ENCODE measurements at places on chromosomes 1 and 21. TPM values are rescaled to one million over a fixed set of nuclear protein-coding genes. Genes with fewer than 3 reads are reported as not detected.

OR2G6 gene
- not detected for total RNA-seq

GRCh38 chr1:117591252-117591651 lies 14.6 kb upstream of the TENT5C start:
- no peak overlapping the region for H3K4me3 ChIP-seq
- H3K27me3 ChIP-seq, result no peaks in the 10 kb centered on the region
- H3K4me1 ChIP-seq, result peaks cover 20% of the 10 kb centered on the region
- no peaks in the 10 kb centered on the region for H3K36me3 ChIP-seq
- H3K27ac ChIP-seq, result no peak overlapping the region

DNA sequence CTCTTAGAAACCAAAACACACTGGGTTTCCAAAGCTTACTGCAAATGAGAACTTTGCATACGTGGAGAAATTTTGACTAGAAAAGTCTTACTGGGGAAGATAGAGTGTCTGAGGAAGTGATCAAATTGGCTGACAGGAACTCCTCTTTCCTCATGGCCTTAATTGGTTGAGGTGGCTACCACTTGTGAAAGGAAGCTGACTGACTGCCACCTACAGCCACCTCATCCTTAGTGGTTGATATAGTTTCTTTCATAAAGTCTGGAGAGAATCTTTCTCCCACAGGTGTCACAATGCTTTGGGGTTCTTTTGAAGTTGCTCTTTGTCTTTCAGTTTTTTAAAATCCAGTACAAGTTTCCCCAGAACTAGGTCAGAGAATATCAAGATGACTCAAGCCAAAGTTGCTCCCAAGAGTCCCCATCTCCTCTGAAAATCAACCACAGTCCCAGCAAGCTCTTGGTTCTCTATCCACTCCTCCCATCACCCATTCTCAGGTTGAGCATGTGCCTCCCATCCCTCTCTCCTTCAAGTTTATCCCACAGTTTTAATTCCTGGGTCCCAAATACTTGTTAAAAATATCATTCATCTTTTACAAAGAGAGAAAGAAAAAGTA lies 43.3 kb downstream of the GPR88 start:
- no peaks in the 10 kb centered on the region for H3K27me3 ChIP-seq
- peaks cover 4% of the 10 kb centered on the region for H3K4me1 ChIP-seq

MAP1LC3C gene
- total RNA-seq, result not detected

RGS18 gene
- 2.3 TPM for total RNA-seq

CLEC20A gene
- total RNA-seq, result not detected

DNA sequence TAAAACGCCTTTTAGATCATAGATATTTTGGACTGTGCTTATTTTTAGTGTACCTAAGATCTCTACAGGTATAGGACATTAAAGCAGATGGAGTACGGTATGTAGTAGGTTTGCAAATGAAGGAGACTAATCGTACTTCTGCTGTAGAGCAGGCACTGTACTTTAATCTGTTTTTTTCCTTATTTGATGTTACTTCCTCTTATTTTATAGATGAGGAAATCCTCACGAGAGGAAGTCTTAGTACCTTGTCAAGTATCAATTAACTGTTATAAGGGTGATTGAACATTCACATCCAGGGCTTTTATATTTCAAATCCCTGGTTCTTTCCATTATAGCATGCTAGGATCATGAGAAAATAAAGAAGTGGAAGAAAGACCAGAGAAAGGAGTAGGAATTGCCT lies 41.1 kb downstream of the CACHD1 start:
- peaks cover 5% of the 10 kb centered on the region for H3K4me1 ChIP-seq
- no peaks in the 10 kb centered on the region for H3K27me3 ChIP-seq
- no peak overlapping the region for H3K4me3 ChIP-seq
- no peak for DNase-seq
- H3K27ac ChIP-seq, result no peak overlapping the region
- no peaks in the 10 kb centered on the region for H3K36me3 ChIP-seq

DNA sequence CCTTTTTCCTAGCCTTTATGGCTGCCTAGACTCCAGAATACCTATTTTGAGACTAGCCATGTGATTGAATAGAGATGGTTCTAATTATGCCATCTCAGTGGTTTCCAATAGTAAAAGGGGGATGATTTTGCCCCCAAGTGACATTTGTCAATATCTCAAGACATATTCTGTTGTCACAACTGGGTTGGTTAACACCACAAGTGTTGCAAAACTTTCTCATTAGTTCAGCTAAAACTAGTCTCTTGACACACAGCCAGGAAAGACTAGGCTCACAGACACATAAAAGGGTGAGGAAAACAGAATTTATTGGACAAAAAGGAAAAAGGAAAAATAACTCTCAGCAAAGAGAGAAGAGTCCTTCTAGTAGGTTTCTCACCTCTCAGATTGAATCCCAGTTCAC lies 39.9 kb upstream of the GBP5 start:
- H3K36me3 ChIP-seq, result no peaks in the 10 kb centered on the region
- H3K27ac ChIP-seq, result no peak overlapping the region
- peaks cover 22% of the 10 kb centered on the region for H3K4me1 ChIP-seq
- no peak for DNase-seq
- H3K4me3 ChIP-seq, result no peak overlapping the region

- H3K4me1 ChIP-seq, result peaks cover 28% of the 10 kb centered on the region
- no peaks in the 10 kb centered on the region for H3K27me3 ChIP-seq
- no peak for DNase-seq
Observed at GRCh38 chr1:206050655-206051235, 2.2 kb upstream of the RHEX start.

BGLAP gene
- total RNA-seq, result 0.75 TPM

DNA sequence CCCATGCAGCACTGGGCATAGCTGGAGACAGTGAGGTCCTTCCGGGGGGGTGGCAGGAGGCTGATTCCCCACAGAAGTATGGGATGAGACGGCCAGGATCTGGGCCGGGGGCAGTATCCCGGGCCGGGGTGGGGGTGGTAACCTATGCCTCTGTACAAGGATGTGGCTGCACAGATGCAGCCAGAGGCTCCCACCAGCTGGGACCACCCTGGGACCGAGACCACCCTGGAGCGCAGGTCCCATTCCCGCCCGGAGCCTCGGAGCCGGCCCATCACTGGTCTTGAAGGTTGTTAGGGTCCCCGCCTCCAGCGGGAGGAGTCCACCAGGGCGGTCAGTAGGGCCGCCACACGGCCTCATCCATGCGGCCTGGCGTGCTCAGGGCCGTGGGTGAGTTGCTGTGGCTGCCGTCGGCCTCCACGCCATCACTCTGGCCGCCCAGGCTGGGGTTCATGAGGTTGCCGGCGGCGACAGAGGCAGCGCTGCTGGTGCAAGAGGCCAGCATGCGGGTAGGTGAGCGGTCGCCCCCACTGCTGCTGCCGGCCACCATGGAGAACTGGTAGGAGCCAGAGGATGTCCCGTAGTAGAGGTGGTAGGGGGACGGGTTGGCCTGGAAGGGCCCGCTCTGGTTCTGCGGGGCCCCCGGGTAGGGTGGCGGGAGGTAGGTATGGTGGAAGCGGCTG lies 28.1 kb downstream of the RUNX3 start:
- no peaks in the 10 kb centered on the region for H3K4me1 ChIP-seq
- H3K27ac ChIP-seq, result no peak overlapping the region
- no peaks in the 10 kb centered on the region for H3K36me3 ChIP-seq
- no peaks in the 10 kb centered on the region for H3K27me3 ChIP-seq

DNA sequence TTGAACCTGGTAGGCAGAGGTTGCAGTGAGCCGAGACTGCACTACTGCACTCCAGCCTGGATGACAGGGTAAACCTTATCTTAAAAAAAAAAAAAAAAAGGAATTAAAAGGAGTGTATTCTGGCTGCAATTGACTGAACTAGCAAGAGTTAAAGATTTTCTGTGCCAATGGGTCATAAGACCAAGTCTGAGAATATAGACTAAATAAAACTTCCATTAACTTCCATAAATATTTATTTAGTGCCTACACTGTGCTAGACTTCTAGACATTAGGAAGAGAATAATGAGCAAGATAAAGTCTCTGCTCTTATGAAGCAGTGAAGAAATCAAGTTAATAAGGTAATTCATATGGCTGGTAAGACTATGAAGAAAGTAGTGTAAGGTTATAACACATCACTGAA lies 27.2 kb downstream of the DPH5 start:
- no peak for DNase-seq
- H3K27me3 ChIP-seq, result no peaks in the 10 kb centered on the region
- no peaks in the 10 kb centered on the region for H3K4me1 ChIP-seq
- no peak overlapping the region for H3K4me3 ChIP-seq
- H3K27ac ChIP-seq, result no peak overlapping the region
- peaks cover 2% of the 10 kb centered on the region for H3K36me3 ChIP-seq

HORMAD1 gene
- 0.92 TPM for total RNA-seq

APOBEC4 gene
- total RNA-seq, result not detected

DNA sequence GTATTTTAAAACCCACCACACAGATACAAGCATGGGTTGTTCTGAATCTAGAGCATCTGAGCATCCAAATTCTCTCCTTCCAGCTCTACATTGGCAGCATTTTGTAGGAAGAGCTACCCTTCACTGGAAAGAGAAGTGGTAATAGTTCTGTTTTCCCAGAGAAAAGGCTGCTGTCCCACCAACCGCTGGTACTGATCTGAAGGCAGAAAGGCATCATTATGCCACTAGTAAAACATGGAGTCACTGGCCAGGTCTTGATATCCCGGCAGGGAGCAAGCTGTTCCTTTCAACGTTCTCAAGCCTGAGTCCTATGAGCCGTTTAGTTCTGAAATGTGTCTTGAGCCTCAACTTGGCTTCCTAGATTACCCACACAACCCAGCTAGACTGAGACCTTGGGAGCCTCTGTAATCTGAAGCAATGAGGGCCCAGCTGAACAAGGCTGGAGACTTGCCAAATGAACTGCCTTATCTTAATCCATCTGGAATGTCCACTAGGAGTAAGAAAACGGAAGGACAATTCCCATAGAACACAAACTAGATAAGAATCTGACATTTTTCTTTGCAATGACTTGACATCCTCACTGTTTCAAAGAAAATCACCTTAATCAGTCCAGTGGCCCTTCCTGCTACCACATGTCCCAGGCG lies 116.8 kb downstream of the KCNH1 start:
- no peaks in the 10 kb centered on the region for H3K27me3 ChIP-seq
- H3K36me3 ChIP-seq, result no peaks in the 10 kb centered on the region
- no peak for DNase-seq
- no peak overlapping the region for H3K27ac ChIP-seq
- H3K4me3 ChIP-seq, result no peak overlapping the region

- peaks cover 18% of the 10 kb centered on the region for H3K4me1 ChIP-seq
Observed at GRCh38 chr1:23825076-23825761, at the start of gene HMGCL. TSS of gene HMGCL (minus strand) at chr1:23825429. CDS start at chr1:23825415, 14 bp downstream.

DNA sequence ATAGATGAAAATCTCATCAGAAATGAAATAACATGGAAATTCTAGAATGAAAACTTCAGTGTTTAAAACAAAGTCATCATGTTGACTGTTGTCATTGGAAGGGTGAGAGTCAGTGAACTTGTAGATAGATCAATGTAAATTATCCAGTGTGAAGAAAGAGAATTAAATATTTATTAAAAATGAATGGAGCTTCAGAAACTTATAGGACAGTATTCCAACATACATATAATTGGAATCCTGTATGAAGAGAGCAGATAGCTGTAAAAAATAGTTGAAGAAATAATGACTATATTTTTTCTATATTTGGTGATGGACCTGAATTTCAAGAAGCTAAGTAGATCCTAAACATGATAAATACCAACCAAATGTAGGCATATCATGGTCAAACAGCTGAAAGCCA lies 60.0 kb downstream of the MAN1A2 start:
- no peak for DNase-seq

DNA sequence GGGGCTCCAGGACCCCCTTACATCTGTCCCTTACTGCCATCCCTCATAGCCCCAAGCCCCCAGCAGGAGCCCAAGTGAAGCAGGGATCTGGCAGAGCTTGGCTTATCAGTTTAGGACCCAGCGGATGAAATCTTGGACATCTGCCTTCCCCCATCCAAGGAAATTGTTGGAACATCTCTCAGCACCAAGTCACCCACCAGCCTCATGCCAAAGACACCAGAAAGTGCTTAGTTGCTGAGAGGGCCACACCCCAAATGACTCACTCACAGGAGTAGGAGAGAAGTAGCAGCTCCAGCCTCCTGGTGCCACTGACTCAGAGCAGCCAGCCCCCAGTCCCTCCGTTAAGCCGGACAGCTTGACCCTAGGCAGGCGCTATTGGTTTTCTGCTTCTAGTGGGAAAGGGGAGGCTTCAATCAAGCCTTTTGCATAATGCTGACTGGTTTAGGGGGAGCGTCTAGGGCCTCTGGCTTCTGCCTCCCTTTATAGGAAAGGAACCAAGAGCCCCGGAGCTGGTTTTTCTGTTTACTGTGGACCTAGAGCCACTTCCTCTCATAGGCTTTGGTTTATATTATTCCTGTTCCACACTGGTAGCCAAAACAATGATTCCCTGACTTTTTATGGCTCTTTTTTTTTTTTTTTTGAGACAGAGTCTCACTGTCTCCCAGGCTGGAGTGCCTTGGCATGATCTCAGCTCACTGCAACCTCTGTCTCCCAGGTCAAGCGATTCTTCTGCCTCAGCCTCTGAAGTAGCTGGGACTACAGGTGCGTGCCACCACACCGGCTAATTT lies 114.2 kb upstream of the IPO9 start:
- no peak overlapping the region for H3K4me3 ChIP-seq
- H3K4me1 ChIP-seq, result peaks cover 6% of the 10 kb centered on the region
- DNase-seq, result no peak

- no peak overlapping the region for H3K4me3 ChIP-seq
- peaks cover 39% of the 10 kb centered on the region for H3K4me1 ChIP-seq
- H3K36me3 ChIP-seq, result no peaks in the 10 kb centered on the region
- H3K27me3 ChIP-seq, result no peaks in the 10 kb centered on the region
Observed at GRCh38 chr1:162366671-162367070, 10.0 kb downstream of the SPATA46 start.

DNA sequence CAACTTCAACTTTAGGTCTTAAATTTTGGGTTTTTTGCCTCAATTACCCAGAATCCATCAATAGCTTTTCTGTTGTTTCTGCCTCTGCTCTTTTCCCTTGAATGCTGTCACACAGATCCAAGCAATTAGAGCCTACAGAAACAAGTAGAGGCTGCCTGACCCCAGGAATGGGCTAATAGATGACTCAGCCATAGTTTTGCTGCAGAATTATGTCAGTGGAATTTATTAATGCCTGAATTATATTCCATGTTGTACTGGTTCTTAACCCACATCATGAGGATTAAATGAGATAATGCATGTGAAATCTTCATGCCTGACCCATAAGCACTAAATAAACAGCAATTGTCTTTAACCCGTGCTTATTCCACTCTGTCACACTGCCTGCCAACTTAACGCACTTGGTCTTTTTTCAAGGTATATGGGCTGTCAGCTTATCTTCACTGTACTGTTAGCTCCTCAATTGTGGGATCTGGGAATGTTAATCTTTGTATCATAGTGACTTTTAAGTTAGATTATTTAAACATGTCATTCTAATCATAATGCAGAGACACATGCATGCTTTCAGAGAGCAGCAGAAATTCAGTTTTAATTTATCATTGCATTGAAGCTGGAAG lies 213.3 kb downstream of the ROR1 start:
- H3K27ac ChIP-seq, result no peak overlapping the region
- no peak overlapping the region for H3K4me3 ChIP-seq
- no peak for DNase-seq
- no peaks in the 10 kb centered on the region for H3K4me1 ChIP-seq
- H3K27me3 ChIP-seq, result no peaks in the 10 kb centered on the region

- peaks cover 20% of the 10 kb centered on the region for H3K4me1 ChIP-seq
- no peak overlapping the region for H3K27ac ChIP-seq
- DNase-seq, result no peak
- H3K27me3 ChIP-seq, result no peaks in the 10 kb centered on the region
Observed at GRCh38 chr1:205494115-205494514, 10.4 kb upstream of the CDK18 start.
